ENCODE measurements at places on chromosomes 1 and 21. TPM values are rescaled to one million over a fixed set of nuclear protein-coding genes. Genes with fewer than 3 reads are reported as not detected.

- H3K4me1 ChIP-seq, result peaks cover 6% of the 10 kb centered on the region
- H3K36me3 ChIP-seq, result no peaks in the 10 kb centered on the region
- no peak for DNase-seq
- no peak overlapping the region for H3K27ac ChIP-seq
- no peaks in the 10 kb centered on the region for H3K27me3 ChIP-seq
- no peak overlapping the region for H3K4me3 ChIP-seq
Observed at GRCh38 chr1:170559166-170559565, 27.2 kb downstream of the GORAB start.

DNA sequence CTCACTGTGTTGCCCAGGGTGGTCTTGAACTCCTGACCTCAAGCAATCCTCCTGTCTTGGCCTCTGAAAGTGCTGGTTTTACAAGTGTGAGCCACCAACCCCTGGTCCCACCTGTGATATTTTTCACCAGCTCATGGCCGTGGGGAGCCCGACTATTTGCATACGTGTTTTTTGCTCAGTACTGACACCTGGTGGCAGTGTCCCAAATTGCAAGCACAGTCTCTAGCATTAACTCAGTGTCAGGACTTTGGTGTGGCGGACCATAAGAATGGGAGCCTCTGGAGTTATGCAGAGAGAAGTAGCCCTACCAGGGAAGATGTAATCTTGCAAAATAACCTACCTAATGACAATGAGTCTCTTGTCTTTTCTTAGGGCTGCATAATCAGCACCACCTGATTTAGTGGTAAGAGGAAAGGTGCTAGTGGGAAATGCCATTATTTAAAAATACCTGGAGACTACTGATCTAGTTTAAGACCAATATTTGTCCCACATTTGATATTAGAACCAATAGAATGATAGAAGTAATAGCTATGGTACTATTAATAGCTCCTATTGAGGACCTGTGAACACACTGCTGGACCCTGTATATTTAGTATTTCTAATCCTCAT is 305.4 kb downstream of the DISC1 start:
- no peak for DNase-seq
- H3K27ac ChIP-seq, result no peak overlapping the region
- H3K36me3 ChIP-seq, result no peaks in the 10 kb centered on the region
- no peaks in the 10 kb centered on the region for H3K27me3 ChIP-seq

GRCh38 chr1:188228623-188229022 is 1399.9 kb downstream of the PLA2G4A start:
- no peaks in the 10 kb centered on the region for H3K36me3 ChIP-seq
- no peak overlapping the region for H3K4me3 ChIP-seq
- no peak for DNase-seq
- H3K4me1 ChIP-seq, result no peaks in the 10 kb centered on the region

- no peak overlapping the region for H3K27ac ChIP-seq
- no peak overlapping the region for H3K4me3 ChIP-seq
- H3K27me3 ChIP-seq, result no peaks in the 10 kb centered on the region
- H3K4me1 ChIP-seq, result no peaks in the 10 kb centered on the region
Observed at GRCh38 chr1:227747382-227747781, 12.1 kb downstream of the SNAP47 start.

DNA sequence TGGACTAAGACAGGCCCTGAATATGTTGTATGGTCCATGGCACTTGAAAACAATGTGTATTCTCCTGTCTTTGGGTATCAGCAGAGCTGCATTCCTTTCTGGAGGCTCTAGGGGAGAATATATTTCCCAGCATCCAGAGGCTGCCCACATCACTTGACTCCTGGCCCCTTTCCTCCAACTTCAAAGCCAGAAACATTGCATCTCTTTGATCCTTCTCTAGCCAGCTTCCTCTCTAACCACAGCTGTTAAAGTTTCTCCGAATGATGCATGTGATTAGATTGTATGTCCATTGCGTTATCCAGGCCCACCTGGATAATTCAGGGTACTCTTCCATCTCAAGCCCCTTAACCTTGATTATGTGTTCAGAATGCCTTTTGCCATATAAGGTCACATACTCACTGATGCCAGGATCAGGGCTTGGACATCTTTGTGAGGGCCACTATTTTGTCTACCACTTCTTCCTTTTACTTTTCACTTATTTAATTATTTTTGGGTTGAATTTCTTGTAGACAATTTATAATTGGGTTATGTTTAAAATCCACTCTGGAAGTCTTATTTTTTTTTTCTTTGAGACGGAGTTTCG is 5.3 kb downstream of the CHD1L start:
- H3K27me3 ChIP-seq, result no peaks in the 10 kb centered on the region
- no peaks in the 10 kb centered on the region for H3K36me3 ChIP-seq
- DNase-seq, result no peak
- H3K4me3 ChIP-seq, result no peak overlapping the region
- no peak overlapping the region for H3K27ac ChIP-seq
- H3K4me1 ChIP-seq, result peaks cover 6% of the 10 kb centered on the region

DNA sequence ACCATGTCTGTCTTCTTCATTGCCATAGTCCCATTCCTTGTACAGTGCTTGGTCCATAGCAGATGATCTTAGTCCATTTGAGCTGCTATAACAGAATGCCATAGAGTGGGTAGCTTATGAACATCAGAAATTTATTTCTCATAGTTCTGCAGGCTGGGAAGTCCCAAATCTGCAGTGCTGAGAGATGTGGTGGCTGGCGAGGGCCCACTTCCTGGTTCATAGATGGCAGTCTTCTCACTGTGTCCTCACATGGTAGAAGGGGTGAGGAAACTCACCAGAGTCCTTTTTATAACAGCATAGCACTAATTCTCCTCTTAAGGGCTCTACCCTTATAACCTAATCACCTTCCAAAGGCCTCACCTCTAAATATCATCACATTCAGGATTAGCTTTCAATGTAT is 23.1 kb upstream of the RAP1A start:
- H3K4me3 ChIP-seq, result no peak overlapping the region
- no peaks in the 10 kb centered on the region for H3K27me3 ChIP-seq
- H3K4me1 ChIP-seq, result peaks cover 24% of the 10 kb centered on the region
- no peaks in the 10 kb centered on the region for H3K36me3 ChIP-seq
- no peak for DNase-seq
- no peak overlapping the region for H3K27ac ChIP-seq

DNA sequence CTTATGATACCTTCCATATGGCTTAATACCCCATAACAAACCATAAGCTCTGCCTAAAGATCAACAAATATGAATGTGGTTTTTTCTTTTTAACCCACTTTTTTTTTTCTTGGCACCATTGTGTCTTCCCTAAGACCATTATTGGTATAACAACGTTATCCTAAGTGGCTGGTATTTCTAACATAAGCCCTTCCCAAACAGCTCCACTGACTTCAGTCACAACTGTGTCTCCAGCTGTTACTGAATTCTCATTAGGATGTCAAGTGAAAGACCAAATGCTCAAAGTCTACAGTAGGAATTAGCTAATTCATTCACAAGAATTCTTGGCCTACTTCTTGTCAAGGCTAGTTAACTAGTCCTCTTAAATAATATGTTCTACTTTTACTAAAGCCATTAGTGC is 4.2 kb upstream of the RXRG start:
- no peak overlapping the region for H3K27ac ChIP-seq
- H3K36me3 ChIP-seq, result no peaks in the 10 kb centered on the region
- peaks cover 5% of the 10 kb centered on the region for H3K4me1 ChIP-seq
- H3K4me3 ChIP-seq, result no peak overlapping the region
- H3K27me3 ChIP-seq, result peaks cover 30% of the 10 kb centered on the region

GRCh38 chr1:115136706-115137105 is 47.4 kb upstream of the TSPAN2 start:
- peaks cover 10% of the 10 kb centered on the region for H3K4me1 ChIP-seq
- no peaks in the 10 kb centered on the region for H3K36me3 ChIP-seq
- H3K27ac ChIP-seq, result no peak overlapping the region
- H3K4me3 ChIP-seq, result no peak overlapping the region

OR2G6 gene
- not detected for total RNA-seq

- H3K4me1 ChIP-seq, result no peaks in the 10 kb centered on the region
- H3K27ac ChIP-seq, result no peak overlapping the region
Observed at GRCh38 chr1:183198463-183198862, 12.4 kb downstream of the LAMC2 start.

DNA sequence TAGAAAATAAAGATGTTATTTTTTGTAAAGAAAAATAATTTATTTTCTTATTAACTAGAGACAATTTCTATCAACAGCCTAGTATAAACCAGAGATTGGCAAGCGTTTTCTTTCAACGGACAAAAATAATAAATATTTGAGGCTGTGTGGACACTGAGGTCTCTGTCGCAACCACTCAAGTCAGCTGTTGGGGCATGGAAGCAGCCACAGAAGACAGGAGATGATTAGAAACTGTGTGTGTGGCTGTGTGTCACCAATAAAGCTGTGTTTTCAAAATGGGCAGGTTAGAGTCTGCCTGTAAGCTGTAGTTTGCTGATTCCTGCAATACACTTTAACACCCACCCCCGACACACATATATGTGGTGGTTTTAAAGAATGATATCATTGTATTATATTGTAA is 200.6 kb upstream of the HMCN1 start:
- no peaks in the 10 kb centered on the region for H3K36me3 ChIP-seq
- no peak overlapping the region for H3K27ac ChIP-seq
- H3K27me3 ChIP-seq, result no peaks in the 10 kb centered on the region
- H3K4me3 ChIP-seq, result no peak overlapping the region

GIPC2 gene
- 24.0 TPM for total RNA-seq

HAX1 gene
- total RNA-seq, result 86.9 TPM

RSRP1 gene
- total RNA-seq, result 90.4 TPM

DNA sequence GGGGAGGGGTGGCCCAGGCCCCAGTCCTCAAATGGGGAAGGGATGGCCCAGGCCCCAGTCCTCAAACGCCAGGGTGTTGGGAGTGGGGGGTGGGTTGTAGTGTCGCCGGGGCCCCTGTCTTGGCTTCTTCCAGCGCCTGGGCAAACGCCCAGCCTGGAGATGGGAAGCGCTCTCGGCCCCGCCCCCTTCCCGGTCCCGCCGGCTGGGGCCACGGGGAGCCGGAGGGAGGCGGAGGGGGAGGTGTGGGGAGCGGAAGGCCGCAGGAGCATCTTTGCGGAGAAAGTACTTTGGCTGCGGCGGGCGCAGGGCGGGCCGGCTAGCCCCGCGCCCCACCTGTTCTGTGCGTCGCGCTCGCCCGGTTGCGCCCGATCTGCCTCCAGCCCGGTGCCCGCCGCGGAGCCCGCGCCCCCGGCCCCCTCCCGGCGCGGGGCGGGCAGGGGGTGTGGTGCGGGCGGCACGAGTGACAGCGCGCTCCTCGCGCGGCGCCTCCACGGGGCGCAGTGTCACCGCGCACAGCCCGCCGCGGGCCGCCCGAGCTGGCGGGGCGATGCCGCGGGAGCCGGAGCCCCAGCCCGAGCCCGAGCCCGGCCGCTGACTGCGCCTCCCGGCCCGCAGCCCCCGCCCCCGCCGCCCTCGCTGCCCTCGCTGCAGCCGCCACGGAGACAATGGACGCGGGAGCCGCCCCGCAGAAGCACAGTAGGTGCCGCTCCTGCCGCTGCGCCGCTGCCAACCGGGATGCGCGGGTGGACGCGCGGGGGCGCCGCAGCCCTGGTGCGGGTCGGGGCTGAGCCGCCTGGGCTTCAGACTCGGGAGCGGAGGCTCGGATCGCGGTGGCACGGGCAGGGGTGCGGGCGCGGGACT is 31.1 kb upstream of the PEX10 start:
- no peaks in the 10 kb centered on the region for H3K36me3 ChIP-seq
- H3K4me1 ChIP-seq, result no peaks in the 10 kb centered on the region
- no peak overlapping the region for H3K27ac ChIP-seq
- no peak overlapping the region for H3K4me3 ChIP-seq
- peaks cover 37% of the 10 kb centered on the region for H3K27me3 ChIP-seq

GRCh38 chr1:34587761-34588160 is 167.1 kb upstream of the GJB5 start:
- no peak for DNase-seq
- H3K27ac ChIP-seq, result no peak overlapping the region
- no peak overlapping the region for H3K4me3 ChIP-seq
- H3K4me1 ChIP-seq, result no peaks in the 10 kb centered on the region
- no peaks in the 10 kb centered on the region for H3K36me3 ChIP-seq
- peaks cover 2% of the 10 kb centered on the region for H3K27me3 ChIP-seq

DNA sequence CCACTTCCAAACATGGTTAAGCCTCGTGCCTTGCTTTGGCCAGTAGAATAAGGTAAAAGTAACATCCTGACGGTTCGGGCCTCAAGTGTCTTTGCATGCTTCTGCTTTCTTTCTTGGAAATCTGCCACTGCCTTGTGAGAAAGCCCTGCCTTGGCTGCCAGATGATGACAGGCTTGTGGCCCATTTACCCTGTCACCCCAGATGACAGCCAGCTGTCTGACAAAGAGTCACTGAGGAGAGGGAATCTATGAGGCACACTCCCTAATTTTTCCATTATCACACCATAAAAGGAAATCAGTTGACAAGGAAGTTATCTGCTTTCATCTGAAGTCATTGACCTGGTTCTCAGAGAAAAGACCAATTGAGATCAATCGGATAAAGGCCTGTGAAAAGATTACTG is 199.8 kb downstream of the USH2A start:
- no peak overlapping the region for H3K4me3 ChIP-seq
- DNase-seq, result peak; percentile 8
- no peaks in the 10 kb centered on the region for H3K27me3 ChIP-seq
- H3K36me3 ChIP-seq, result no peaks in the 10 kb centered on the region
- no peak overlapping the region for H3K27ac ChIP-seq

GRCh38 chr21:37181059-37181458 is 86.1 kb downstream of the VPS26C start:
- no peak for DNase-seq
- no peak overlapping the region for H3K27ac ChIP-seq
- H3K4me1 ChIP-seq, result no peaks in the 10 kb centered on the region
- peaks cover 5% of the 10 kb centered on the region for H3K36me3 ChIP-seq

- H3K36me3 ChIP-seq, result no peaks in the 10 kb centered on the region
- H3K4me3 ChIP-seq, result no peak overlapping the region
- H3K27me3 ChIP-seq, result no peaks in the 10 kb centered on the region
- no peak for DNase-seq
- no peak overlapping the region for H3K27ac ChIP-seq
- no peaks in the 10 kb centered on the region for H3K4me1 ChIP-seq
Observed at GRCh38 chr1:158310623-158311022, 20.7 kb downstream of the CD1B start.

- H3K27me3 ChIP-seq, result no peaks in the 10 kb centered on the region
- no peaks in the 10 kb centered on the region for H3K36me3 ChIP-seq
- no peak overlapping the region for H3K27ac ChIP-seq
- DNase-seq, result no peak
Observed at GRCh38 chr1:31647106-31647505, 2.4 kb upstream of the PEF1 start.

DNA sequence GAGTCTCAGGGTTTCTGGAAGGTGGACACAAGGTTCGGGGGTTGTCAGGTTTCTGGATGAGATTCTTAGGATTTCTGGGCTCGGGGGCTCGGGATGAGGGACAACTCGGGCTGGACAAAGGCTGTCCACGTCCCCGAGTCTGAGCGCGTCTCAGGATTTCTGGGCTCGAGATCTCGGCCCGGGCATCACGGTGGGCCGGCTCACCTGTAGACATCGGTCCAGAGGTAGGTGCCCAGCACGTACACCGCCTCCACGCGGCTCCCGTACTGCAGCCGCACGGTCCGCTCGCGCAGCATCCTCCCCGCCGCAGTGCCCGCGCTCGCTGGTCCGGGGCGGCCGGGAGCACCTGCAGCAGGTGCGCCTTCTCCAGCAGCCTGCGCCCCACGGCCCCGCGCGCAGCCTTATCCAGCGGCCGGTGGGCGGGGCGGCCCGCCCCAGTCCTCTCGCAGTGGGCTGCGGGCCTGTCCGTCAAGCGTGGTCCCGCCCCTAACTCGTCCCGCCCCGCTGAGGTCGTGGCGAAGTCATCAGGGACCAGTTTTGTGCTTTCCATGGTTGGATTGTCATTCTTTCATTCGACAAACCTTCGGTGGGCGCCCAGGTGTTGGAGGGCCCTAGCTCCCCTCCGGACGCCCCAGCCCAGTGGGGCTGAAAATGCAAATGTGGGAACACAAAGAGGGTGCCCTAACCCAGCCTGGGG is at the start of gene PADI2:
Gene PADI2, minus strand, starts transcription at position 376 of the 697 bp plus-strand sequence. Its CDS starts 80 bp downstream, at position 296.
- DNase-seq, result peak; percentile 91
- no peak within 1 kb of the TSS for H3K27ac ChIP-seq
- H3K4me3 ChIP-seq, result no peak within 1 kb of the TSS
- H3K27me3 ChIP-seq, result peaks cover 19% of the 10 kb centered on the region
- H3K36me3 ChIP-seq, result no peaks in the 10 kb centered on the region
- H3K4me1 ChIP-seq, result peaks cover 16% of the 10 kb centered on the region
